ENCODE measurements at places on chromosomes 12 and 14. TPM values are rescaled to one million over a fixed set of nuclear protein-coding genes. Genes with fewer than 3 reads are reported as not detected.

- no peaks in the 10 kb centered on the region for H3K36me3 ChIP-seq
- H3K4me1 ChIP-seq: no peaks in the 10 kb centered on the region
- H3K27me3 ChIP-seq: no peaks in the 10 kb centered on the region
Measured at GRCh38 chr14:19906665-19907064, 13.7 kb upstream of the OR4K5 start.

Gene ADSS1
- 2.4 TPM for polyA plus RNA-seq

DNA sequence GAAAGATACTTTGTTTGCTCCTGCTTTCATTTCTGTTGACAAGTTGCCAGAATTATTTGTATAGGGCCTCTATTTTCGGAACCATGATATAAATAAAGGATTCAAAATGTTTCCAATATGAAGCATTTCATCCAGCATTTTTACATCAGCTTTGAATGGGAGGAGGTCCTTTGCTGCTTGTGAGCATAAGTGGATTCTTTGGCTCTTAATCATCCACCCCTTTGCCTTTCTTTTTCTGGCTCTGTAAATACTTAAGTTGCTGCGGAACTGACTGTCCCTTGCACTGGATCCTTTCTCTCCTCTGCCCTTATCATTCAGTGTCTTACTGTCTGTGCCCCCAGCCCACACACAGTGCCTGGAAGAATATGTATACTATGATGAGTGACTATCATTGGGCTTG is 357.3 kb upstream of the RGS6 start:
- H3K27me3 ChIP-seq: no peaks in the 10 kb centered on the region
- H3K4me1 ChIP-seq: peaks cover 5% of the 10 kb centered on the region
- DNase-seq: no peak
- no peak overlapping the region for H3K27ac ChIP-seq
- H3K36me3 ChIP-seq: no peaks in the 10 kb centered on the region
- no peak overlapping the region for H3K4me3 ChIP-seq

GRCh38 chr14:28468191-28469151 is 298.1 kb upstream of the FOXG1 start:
- no peak overlapping the region for H3K4me3 ChIP-seq
- no peak for DNase-seq
- H3K4me1 ChIP-seq: no peaks in the 10 kb centered on the region
- no peaks in the 10 kb centered on the region for H3K36me3 ChIP-seq
- H3K27me3 ChIP-seq: peaks cover 2% of the 10 kb centered on the region
- no peak overlapping the region for H3K27ac ChIP-seq
